ENCODE measurements at places on chromosomes 4 and X. TPM values are rescaled to one million over a fixed set of nuclear protein-coding genes. Genes with fewer than 3 reads are reported as not detected.

The NPNT gene
- total RNA-seq: 0.97 TPM

The SLC34A2 gene
- 3.4 TPM for total RNA-seq

DNA sequence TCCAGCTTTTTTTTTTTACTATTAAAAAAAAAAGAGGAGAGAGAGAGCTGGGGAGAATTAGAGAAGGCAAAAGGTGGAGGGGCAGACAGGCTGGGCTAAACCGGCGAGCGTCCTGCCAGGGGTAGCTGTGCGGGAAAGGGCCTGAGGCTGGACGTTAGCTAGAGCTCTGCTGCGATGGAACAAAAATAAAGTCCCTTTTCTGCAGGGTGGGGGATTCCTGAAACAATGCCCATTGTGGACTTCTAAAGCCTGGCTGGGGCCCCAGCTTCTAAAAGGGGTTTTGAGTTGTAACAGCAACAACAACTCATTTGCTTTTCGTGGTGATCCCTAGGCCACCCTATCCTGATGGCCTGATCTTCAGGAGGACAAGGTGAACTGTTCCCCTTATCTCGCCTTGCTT is 311.7 kb downstream of the FBXW7 start:
- no peak for DNase-seq
- 0 out of 2 replicates have a peak, but pooled peaks cover 2% of the 10 kb centered on the region for H3K4me1 ChIP-seq
- H3K36me3 ChIP-seq: no peaks in the 10 kb centered on the region
- H3K4me3 ChIP-seq: no peak overlapping the region
- no peak overlapping the region for H3K27ac ChIP-seq
- no peaks in the 10 kb centered on the region for H3K27me3 ChIP-seq

DNA sequence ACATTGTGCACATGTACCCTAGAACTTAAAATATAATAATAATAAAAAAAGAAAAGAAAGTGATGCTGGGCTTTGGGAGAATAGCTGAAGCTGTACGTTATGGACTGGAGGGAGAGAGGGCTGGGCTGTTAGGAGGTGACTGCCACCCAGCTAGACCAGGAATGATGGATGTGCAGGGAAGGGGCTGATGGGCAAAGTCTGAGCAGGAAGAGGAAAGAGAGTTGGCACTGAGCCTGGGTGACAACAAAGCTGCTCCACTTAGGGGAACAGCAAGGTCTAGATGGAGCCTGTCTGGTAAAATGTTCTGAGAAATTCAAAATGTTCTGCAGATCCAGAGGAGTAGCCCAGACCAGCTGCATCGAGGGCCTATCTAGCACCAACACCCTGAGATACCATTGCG is 32.3 kb downstream of the MED28 start:
- DNase-seq: no peak
- no peaks in the 10 kb centered on the region for H3K4me1 ChIP-seq
- no peak overlapping the region for H3K27ac ChIP-seq
- H3K27me3 ChIP-seq: no peaks in the 10 kb centered on the region

GRCh38 chr4:89868999-89869589 is 25.6 kb upstream of the MMRN1 start:
- no peak overlapping the region for H3K27ac ChIP-seq
- no peaks in the 10 kb centered on the region for H3K4me1 ChIP-seq
- no peak for DNase-seq
- no peaks in the 10 kb centered on the region for H3K36me3 ChIP-seq
- H3K4me3 ChIP-seq: no peak overlapping the region
- H3K27me3 ChIP-seq: no peaks in the 10 kb centered on the region

- H3K4me1 ChIP-seq: no peaks in the 10 kb centered on the region
- H3K4me3 ChIP-seq: no peak overlapping the region
- DNase-seq: no peak
- no peak overlapping the region for H3K27ac ChIP-seq
Observed at GRCh38 chrX:30488092-30488491, 89.5 kb downstream of the TASL start.

Data from H1 (cell line).